ENCODE measurements at places on chromosomes 7 and 10. TPM values are rescaled to one million over a fixed set of nuclear protein-coding genes. Genes with fewer than 3 reads are reported as not detected.

GNAI1 gene
- 25.4 TPM for polyA plus RNA-seq

AGR3 gene
- 213 TPM for polyA plus RNA-seq

SEMA3A gene
- polyA plus RNA-seq = 11.7 TPM

- DNase-seq = peak; percentile 46
Observed at GRCh38 chr10:87668324-87669074, 8.8 kb downstream of the PAPSS2 start.

- peak; percentile 42 for DNase-seq
Observed at GRCh38 chr7:155803418-155804376, 8.6 kb downstream of the SHH start.
